CD4-positive, alpha-beta T cell treated with Interleukin-4 for 1 hour (primary cell): ENCODE measurements at places on chromosomes 1 and 21.

- DNase-seq: no peak
Measured at GRCh38 chr1:211612786-211613107, 33.8 kb upstream of the SLC30A1 start.

GRCh38 chr1:89705901-89706699, 73.2 kb downstream of the LRRC8C start:
- DNase-seq: no peak

- no peak for DNase-seq
Measured at GRCh38 chr1:186195377-186195931, 179.6 kb downstream of the TPR start.

- no peak for DNase-seq
Measured at GRCh38 chr1:230201445-230201844, 134.4 kb downstream of the GALNT2 start.

DNA sequence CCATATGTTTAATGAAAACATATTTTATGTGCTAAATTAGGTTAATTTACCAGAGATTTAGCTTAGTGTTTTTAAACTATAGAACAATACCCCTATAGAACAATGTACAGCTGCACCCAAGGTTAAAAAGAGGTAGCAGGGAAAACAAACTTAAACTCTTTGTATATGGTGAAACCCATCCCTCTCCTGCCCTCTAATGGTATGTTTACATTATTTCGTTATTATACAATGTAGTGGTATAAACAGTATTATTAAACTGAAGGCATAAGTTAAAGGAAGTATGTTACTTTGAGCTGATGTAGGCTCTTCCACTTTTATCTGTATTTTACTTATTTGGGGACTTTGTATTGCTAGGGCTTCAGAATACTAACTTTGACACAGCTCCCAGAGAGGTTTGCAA, 16.7 kb upstream of the ZYG11A start:
- no peak for DNase-seq

DNA sequence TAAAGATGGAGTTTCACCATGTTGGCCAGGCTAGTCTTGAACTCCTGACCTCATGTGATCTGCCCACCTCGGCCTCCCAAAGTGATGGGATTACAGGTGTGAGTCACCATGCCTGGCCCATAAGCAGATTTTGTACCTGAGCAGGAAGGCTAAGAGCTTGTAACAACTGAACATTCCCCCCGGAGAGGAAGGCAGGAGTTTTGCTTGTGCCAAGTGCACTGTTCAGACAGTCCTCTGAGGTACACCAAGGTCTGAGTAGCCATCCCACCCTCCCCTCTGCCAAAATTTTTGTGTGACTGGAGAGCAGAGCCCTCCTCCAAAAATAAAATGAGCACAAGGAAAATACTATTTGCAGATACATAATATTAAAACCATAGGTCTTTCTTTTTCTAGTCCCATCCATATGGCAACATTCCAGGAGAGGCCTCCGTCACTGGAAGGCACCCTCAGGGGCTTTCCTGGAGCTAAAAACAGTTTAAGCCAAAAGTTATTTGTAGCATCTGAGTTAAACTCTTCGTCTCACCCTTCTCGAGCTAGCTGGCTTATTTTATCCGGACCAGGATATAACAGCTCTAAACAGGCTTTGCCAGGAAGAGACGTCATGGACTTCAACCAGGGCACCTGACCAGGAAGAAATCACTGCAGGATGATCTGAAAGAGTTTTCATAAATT, 27.2 kb downstream of the CAPN2 start:
- no peak for DNase-seq

DNA sequence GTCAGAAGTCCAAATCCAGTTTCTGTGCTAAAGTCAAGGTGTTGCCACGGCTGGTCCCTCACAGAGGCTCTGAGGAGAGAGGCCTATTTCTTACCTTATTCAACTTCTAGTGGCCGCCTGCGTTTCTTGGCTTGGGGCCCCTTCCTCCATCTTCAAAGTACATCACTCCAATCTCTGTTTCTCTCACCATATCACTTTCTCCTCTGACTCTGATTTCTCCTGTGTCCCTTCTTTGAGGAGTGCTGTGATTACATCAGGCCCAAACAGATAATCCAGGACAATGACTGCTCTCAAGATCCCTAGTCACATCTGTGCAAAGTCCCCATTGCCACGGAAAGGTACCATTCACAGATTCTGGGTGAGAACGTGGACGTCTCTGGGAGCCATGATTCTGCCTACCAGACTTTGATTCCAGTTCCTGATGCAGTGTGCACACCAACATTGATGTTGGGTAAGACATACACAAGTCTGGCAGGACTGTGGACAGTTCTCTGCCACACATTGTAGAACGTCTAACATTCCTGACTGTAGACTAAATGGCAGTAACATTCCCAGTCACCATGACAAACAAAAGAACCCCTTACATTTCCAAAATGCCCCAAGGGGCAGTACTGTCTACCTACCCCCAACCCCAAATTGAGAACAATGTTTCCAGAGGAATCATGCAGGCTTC, 43.0 kb upstream of the ITPKB start:
- no peak for DNase-seq

DNA sequence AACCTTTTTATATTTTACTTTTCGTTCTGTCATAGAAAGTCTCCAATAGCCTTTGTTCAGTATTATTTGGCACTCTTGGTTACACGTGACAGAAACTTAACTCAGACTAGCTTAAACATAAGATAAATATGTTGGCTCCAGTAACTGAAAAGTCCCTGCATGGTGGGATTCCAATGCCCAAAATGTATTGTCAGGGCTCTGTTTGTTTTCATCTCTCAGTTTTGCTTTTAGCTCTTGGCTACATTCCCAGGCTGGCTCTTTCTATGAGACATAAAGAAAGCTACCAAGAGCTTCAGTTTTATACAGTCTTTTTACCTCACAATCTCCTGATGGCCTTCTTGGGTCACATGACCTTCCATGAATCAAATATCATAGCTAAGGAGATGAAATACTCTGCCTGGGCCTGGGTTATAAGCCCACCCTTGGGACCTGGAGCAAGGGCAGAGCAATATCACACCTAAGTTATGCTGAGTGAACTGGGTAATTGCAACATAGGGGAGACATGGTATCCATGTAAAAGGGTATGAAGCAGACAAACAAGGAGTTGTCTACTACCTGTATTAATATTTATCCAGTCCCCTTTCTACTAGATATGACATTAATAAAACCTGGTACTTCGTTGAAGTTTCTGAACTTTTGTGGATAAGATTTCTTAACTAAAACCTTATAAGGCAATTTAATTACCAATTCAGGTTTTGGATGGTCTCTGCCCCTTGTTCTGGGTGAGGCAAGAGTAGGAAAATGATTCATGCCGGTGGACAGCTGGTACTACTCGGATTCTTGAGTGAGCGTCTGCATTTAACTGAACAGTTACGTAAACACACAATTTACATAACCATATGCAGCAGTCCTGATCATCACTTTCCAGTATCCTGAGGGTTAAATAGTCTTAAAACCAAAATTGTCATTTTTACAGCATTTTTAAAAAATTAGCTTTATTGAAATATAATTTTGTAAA, 442.3 kb downstream of the GPATCH2 start:
- DNase-seq: no peak

GRCh38 chr1:83497563-83497962, 501.4 kb downstream of the TTLL7 start:
- no peak for DNase-seq

- no peak for DNase-seq
Measured at GRCh38 chr21:36048357-36048756, 12.0 kb downstream of the SETD4 start.

DNA sequence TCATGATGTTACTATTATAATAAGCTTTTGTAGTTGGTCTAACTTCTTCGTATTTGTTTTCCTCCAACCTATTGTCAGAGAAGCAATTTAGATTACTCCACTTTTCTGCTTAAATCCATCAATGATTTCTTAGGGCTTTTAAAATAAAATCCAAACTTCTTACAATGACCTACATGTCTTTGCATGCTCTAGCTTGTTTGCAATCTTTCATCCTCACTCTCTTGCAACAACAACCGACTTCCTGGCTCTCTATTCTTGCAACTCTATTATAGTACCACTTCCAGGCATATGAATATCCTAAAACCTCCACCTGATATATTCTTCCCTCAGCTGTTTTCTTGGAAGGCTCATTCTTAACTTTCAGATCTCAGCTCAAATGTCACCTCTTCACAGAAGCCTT, 1288.7 kb downstream of the PLA2G4A start:
- DNase-seq: no peak

DNA sequence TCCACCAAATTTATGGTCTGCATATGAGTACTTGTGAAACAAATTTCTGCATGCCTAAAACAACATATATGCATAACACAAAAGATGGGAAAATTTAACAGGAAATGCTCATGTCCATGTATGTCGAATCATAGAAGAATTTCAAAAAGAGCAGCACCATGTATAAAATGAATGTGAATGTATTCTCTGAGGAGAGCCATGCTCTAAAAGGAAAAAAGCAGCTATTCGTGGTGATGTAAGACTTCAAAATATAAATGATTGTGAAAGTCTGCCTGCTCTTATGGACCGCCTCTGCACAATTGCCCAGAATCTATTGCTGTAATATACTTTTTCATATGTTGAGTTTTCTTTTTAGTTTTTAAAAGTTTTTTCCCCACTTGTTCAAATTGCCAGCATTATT, 66.8 kb downstream of the EPB41 start:
- no peak for DNase-seq

DNA sequence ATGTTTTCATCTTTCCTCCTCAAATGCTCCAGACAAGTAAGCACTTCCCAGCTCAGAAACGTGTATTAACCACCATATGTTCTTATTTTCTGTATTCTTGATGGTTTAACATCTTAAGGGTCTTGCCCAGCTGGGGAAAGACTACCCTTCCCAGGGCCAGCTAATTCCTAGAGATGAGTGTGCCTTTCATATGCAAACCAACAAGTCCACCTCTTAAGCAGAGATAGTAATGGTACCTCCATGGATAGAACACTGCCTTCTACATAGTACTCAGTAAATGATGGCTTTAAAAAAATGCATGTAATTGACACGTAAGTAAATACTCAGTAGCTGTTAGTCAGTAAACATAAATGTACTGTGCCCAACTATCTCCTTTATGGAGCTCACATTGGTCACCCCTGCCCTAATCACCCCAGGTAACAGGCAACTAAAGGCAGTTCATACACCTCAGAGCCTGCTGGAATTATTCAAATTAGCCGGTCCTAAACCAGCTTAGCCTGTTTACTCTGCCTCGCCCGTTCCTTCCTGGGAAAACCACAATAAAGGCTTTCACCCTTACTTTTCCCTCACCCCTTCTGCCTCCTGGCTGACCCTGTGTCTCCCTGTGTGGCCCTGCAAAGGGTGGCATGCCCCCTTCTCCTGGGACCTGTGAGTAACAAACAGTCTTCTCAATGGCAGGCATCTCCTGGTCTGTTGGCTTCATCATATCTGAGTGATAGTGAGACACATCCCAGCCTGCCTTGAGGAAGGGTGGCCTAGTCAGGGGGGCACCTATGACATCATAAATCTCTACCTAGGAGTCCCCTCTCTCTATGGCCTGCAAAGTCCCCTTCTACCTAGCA, 40.1 kb upstream of the KLHDC7A start:
- DNase-seq: no peak

DNA sequence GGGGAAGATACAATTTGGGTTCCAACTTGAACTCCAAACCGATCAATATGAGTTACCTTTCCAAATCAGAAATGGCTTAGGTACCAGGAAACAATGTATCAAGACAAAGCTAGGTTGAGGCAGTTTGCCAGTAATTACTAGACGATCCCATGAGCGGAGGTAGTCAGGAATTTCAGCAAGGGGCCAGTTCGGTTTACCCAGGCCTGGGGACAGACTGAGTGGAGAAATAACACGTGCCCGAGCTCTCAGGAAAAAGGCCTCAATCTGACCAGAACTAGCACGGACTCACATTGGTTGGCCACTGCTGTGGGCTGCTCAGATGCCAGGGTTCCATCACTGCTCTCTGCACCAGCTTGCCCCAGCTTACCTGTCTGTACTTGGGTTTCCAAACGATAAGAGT, 15.3 kb downstream of the CLSTN1 start:
- DNase-seq: no peak

- DNase-seq: peak; percentile 68
Measured at GRCh38 chr1:208243967-208244916, at the start of gene PLXNA2. TSS of gene PLXNA2 (minus strand) at chr1:208244384. CDS start at chr1:208217922, 26,462 bp downstream.

- no peak for DNase-seq
Measured at GRCh38 chr21:44890961-44891541, 17.6 kb upstream of the PTTG1IP start.

DNA sequence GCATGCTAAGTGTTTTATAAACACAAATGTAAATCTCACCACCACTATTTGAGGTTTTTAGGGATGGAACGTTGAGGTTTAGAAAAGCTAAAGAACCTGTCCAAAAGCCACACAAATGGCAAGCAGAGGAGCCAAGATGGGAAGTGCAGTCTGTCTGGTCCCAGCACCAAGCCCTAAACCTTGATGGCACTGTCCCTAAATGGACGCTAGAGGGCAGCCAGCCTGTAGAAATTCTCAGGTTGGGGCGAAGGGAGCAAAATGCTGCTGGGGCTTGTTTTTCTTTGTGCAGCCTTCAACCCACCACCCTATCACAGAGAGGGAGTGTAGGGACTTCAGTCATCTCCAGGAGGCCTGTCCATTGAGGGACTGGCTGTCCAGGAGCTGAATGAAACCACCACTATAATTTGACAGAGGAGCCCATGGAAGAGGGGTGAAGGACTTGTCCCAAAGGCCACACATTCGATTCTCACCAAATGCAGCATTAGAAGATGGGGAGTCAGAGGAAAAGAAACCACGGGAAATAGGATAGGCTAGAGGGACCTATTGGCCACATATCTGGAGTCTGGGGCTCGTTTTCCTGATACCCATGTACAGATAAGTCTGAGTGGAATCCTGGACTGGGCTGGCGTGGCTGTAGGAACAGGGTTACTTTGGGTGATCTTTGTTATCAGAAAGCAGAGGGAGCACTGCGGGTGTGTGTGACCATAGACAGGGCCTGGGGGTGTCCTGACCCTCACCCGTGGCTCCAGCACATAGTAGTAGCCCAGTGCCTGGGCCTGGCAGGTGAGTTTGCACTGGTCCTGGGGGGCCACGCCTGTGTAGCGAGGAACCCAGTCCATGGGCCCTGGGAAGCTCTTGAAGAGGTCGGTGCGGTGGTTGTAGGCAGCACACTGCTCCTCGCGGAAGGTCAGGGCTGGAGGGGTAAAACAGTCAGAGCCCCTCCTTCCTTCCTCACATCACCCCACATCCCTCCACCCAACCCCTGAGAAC, 6.1 kb downstream of the ADAMTS4 start:
- DNase-seq: peak; percentile 80

DNA sequence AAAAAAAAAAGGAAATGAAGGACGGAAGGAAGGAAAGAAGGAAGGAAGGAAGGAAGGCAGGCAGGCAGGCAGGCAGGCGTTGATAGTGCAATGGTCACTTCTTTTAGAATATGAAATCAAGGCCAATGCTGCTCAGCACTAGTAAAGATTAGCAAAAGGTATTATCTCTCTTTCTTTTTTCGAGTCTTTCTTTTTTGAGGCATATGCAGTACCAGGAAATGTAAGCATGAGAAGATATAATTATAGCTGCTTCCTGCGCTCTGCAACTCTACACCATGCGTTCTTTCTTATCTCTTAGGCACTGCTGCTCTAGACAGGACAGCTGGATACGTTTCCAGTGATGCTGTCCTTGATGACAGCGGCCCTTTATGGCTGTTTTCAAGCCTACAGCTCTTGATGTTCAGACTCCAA, 1512.5 kb upstream of the B3GALT2 start:
- no peak for DNase-seq

- no peak for DNase-seq
Measured at GRCh38 chr1:151039521-151039920, 3.1 kb downstream of the BNIPL start.
